Fibroblast of skin of abdomen (primary cell): ENCODE measurements at places on chromosomes 1 and 21.

GRCh38 chr1:86146566-86146965 lies 10.0 kb downstream of the COL24A1 start:
- no peak for DNase-seq

DNA sequence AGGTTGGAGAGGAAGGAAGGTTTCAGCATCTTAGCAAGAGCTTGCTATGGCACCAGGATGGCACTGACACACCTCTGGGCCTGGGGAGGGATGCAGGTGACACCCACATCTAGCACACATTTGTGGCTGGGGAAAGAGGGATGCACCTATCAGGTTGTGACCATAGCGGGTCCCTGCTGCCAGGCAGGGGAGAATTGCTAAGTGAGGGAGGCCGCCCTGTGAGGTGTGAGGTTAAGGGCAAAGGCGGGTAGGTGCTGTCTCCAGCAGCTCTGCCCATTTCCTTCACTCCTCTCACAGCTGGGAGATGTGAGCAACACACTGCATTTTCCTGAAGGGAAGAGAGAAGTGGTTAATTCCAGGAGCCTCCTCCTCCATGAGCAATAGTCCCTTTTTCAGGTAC lies 83.2 kb upstream of the TLR5 start:
- DNase-seq = no peak

GRCh38 chr1:39980555-39981313 lies 25.8 kb downstream of the MFSD2A start:
- no peak for DNase-seq

GRCh38 chr1:82517586-82517985 lies 716.9 kb downstream of the ADGRL2 start:
- peak; percentile 47 for DNase-seq

DNA sequence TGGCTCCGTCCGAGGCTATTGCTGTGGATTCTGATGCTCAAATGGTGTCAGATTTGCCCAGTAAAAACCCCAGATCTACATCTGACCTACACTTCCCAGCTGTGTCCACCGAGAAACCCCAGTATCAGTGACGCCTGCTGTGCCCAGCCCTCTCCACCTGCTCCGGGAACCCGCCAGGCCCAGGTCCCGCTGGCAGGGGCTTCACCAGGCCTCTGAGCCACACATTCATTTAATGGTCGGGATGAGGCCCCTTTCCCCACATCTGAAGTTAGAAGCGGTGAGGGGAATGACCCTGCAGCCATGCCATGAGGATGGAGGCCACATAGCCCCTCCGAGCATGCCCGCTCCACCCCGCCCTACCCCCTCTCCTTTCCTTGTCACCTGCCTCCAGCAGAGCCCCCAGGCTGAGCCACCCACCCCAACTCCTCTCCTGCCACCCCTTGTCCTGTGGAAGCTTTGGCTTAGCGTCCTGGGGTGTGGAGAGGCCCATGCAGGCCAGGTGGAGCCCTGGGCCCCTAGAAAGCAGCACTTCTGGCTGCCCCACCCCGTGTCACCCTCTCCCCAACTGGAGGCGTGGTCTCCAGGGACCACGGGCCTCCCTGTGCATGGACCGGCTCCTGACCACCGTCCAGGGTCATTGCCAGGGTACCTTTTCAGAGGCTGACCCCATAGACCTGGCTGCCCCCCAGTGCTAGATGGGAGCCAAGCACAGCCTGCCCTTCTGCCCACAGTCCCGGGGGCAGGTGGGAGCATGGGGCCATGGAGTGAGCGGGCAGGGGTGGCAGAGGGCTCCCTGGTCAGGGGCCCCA lies 8.0 kb downstream of the TNFRSF14 start:
- no peak for DNase-seq

DNA sequence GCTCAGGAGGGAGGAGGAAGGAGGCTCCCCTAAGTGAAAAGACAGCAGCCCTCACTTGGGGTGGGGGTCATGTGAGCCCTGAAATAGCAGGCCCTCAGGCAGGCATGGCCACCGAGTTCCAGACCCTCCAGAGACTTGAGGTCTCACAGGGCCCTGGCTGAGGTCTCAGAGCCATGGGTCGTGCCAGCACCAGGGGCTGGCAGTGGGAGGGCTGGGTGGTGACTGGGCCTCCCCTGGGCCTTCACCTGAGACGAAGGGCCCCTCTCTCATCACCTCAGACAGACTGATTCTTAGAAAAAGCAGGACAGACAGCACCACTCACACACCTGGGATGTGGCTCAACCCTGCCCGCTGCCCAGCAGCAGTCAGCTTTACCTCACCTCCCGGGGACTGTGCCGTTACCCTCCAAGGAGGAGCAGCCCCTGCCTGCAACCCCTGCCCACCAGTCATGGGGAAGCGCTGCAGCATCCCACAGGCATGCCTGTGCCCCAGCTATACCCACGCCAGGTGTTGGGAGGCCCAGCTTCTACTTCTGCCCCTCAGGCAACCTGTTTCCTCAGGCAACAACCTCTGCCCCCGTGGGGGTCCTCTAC lies 42.6 kb upstream of the LRP8 start:
- DNase-seq = no peak

GRCh38 chr1:211326140-211326527 lies 499 bp upstream of the TRAF5 start:
- no peak for DNase-seq

GRCh38 chr1:193042766-193043691 lies 16.1 kb downstream of the UCHL5 start:
- DNase-seq = no peak

- no peak for DNase-seq
Observed at GRCh38 chr1:58005212-58005611, 541.3 kb downstream of the OMA1 start.

GRCh38 chr1:110067893-110068645 lies 2.4 kb downstream of the ALX3 start:
- DNase-seq = no peak

GRCh38 chr1:158169105-158169504 lies 11.6 kb upstream of the CD1D start:
- no peak for DNase-seq
